ENCODE measurements at places on chromosomes 13 and 19.
A peak's percentile ranks its signal among the peaks of the same experiment; 100 is the strongest.

- no peak for DNase-seq
These were observed 1.5 kb downstream of the PLEKHF1 start for GRCh38 chr19:29666578-29667386.

GRCh38 chr13:35990196-35990595 is 141.0 kb downstream of the DCLK1 start:
- DNase-seq, result no peak

DNA sequence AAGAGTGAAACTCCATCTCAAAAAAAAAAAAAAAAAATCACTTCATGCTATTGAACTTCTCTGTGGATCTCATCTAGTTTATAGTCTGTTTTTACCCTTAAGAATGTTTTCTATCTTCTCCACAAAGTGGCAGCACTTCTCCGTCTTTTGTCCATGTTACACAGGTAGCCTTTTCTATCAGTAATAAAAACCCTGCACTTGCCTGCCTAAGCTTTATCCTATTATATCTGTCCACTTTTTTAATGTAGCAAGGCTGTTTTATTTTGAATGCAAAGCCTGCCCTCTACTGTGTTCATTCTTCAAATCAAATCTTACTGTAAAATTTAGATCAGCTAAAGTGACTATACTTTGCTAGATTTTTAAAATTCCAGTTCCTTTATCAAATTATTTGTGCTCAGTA is 124.0 kb downstream of the STOML3 start:
- DNase-seq, result no peak

DNA sequence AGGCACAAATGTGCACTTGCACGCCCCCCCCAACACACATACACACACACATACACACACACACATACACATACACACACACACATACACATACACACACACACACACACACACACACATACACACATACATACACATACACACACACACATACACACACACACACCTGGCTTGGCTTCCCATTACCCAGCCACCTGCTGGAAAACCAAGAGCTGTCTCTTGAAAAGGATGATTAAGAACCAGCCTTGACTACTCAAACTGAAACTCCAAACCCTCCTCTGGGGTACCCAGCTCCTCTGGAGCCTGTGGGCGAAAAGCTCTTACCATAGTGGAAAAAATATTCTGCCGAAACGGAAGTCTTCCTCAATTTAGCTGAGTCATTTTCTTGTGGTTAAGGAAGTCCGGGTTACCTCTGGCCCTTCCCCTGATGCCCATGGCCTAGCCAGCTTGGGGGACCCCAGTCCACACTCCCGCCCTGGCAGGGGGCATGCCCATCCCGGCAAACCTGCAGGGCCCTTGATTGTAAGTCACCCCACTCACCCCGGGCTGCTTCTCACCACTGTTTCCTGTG is 21.9 kb downstream of the CEBPA start:
- DNase-seq, result no peak

- no peak for DNase-seq
These were observed 2.7 kb downstream of the RGCC start for GRCh38 chr13:41460074-41460465.

- no peak for DNase-seq
These were observed 675 bp upstream of the PGPEP1 start for GRCh38 chr19:18339723-18340122.

DNA sequence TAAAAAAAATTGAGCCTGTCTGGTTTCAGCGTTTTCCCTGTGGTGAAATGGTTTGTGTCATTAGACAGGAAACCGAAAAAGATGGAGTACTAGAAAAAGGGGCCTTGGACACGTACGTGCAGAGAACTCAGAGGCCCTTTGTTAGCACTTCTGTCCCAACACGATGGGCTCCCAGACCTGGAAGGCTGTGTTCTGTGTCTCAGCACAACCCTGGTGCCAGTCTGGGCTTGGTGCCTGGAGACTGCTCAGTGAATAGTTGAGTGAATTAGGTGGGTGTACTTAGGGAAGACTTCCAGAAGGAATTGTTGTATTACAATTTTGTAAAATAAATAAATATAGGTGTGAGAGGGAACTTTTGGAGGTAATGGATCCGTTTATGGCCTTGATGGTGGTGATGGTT is 8.7 kb downstream of the ZNF71 start:
- no peak for DNase-seq

DNA sequence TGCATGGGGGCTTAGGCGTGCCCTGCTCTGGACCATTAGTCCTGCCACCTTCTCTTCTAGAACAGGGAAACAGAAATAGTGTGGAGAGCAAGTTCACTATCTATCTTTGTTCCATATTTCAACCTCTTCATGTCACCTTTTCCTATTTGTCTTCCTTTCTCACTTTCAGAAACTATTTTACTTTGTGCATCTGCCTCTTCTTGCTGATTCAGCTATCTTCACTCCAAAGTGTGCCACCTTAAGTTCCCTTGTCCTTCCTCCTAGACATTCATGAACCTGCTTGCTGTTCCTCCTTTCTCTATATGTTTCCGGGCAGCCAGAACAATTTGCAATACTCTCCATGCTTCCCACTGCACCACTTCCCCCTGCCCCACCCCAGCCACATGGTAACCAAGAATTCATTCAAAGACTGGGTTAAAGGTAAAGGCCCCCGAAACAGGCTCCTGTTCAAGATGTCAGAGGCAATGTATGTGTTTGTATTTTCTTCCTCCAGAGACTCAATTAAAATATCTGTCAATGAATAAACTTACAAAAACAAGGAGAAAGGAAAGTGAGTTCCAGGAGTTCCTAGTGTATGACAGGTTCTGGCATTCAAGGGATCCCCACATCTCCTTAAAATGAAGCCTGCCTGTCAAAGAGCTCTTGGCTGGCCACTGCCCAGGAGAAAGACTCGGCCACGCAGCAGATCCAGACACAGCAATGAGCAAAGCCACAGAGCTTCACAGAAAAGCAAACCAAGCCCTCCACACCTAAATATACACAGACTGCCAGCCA is 268.1 kb downstream of the DNAJC15 start:
- DNase-seq, result no peak

DNA sequence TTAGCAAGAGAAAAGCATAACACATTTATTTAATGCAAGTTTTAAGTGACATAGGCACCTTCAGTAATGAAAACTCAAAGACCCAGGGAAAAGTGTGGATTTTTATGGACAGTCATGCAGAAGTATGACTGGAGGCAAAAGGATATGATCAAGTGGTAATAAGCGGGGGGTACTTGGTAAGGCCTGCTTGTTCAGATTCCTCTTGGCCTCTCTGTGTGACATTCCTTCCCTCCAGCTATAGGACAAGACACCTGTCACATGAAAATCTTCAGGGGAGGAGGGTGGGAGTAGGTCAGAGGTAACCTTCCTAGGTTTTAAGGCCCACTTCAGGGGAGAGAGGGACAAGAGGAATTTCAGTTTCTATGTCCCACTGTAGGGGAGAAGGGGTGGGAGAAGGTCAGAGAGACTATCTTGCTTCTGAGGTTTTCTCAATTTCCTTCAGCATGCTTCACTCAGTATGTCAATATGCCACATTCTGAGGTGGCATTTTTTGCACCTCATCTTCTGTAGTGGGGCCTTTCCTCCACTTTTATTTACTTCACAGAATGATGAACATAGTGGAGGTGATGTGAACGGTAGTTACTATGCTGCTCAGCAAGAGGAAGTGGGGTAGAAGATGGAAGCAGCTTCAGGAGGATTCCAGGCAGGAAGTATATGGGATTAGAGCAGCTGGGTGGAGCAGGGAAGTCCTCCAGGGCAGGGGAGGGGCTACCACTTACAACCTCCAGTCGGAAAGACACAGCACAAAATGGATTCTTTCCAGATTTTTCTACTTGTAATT is 73.2 kb upstream of the RFC3 start:
- no peak for DNase-seq

DNA sequence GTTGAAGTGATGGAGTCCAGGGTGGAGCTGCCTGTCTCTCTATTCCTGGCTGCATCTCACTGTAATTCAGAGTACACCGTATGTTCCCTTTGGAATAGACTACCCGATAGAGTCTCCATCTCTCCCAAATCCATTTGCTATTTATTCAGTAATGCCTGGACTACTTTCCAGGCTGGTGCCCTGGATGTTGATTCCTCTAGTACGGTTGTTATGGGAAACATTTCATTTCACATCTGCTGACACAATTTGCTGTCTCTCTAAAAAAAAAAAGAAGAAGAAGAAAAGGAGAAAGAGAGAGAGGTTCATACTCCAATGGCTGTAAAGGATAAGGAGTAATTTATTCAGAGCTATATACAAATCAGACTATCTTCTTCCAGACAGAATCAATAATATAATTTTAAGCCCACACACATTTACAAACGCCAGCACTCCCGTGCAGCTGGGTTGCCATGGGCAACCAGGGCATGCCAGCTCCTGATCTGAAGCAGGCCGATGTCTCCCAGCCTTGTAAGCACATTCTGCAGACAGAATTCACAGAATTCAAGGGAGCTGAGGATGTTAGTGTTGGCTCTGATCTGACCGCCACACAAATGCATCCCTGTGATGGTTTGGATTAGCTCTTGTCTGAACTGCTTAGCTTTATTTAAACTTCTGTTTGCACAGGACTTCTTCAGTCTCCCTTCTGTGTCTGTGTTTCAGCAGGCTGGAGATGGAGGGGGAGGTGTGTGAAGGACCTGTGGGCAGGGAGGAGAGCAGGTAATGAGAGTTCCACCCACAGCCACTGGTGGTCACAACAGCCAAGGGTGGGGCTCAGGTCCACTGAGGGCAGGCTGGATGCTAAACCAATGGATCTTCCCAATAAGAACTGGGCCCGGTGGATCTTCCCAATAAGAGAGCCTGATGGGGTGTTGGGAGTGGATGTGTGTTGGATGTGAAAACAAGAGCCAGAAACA is 66.0 kb downstream of the TEX26 start:
- no peak for DNase-seq

DNA sequence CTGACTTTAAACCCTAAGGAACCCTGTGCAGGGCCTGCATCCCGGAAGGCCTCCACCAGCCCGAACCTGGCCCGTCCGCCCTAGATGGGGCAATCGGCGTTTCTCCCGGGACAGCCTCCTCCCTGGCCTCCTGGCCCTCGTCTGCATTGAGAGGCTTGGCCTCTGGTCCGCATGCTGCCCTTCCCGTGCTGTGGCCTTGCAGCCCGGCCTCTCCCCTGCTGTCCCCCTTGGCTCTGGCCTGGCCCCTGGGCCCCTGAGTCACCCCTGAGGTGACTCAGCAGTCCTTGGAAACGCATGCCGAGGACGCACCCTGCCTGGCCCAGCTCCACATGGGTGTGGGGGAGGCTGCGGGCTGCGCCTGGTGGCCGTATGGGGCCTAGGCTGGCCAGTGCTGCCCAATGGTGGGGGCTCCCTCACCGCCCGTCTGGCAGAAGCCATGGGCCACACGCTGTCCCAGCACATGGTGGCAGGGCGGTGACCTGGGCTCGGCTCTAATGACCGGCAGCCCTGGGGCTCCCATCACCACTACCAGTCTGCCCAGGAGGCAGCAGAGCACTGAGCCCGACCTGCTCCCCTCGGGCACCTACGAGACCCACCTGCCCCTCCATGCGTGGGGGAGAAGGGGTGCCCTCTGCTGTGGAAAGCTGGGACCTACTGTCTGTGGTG is 25.7 kb downstream of the SH3GL1 start:
- DNase-seq, result no peak

DNA sequence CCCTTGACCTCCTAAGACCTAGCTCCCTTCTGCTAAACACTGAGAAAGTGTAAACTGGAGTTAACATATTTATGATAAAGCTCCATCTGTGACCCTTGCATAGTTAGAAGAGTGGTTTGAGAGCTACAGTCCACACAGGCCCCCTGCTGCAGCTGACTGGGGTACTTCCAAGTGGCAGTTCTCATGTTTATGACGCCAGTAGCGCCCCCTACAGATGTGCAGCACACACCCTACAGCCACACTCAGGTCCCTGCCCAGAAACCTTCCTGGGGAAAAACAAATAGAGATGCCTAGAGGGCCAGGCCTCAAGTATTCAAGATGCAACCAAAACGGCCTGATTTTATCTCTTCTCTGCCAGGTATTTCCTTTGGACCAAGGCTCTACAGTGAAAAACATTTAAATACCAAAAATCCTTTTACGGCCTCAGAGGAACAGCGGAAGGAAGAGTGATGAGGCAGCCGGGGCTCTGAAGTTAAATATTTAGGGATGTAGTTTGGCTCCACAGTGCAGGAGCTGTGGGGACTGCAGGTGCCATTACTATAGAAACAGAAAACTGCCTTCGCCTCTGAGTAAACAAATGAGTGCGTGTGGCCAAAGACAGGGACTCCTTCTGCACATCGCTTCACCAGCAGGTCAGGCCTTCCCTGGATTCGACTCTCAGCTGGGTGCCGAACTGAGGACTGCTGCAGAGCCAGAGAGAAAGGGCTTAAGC is 553.1 kb downstream of the EFNB2 start:
- no peak for DNase-seq

- DNase-seq, result no peak
These were observed 13.4 kb downstream of the TECR start for GRCh38 chr19:14542711-14543328.

GRCh38 chr13:51645154-51645650 is 60.9 kb downstream of the WDFY2 start:
- DNase-seq, result peak; percentile 78

DNA sequence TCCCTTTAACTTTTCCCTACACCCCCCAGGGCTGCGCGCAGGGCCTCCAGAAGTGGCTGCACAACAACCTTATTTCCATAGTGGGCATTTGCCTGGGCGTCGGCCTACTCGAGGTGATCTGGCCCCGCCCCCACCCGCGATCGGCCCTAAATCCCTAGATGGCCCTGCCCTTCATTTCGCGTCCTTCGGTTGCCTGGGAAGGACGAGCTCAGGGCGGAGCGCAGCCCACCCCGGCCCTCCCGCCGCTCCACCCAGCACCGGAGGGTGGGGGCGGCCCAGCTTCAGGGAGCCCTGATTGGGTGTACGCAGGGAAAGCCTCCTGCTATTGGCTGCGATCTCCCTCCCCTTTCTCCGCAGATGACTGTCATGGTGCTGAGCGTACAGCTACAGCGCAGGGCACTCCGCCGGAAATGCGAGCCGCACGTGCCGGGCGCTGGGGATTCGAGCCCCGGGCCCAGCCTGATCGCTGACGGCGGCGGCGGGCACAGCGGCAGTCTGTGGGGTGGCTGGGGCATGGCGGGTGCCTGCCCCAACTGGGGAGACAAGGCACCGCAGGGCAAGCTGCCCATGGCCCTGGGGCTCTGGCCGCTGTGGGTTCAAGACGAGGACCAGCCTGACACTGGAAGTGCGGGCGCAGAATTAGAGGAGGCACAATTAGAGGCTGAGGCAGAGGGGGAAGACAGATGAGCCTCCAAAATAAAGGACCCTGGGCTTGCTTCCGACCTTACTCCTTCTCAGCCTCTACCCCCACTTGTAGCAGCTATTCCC is 4.3 kb downstream of the CD37 start:
- DNase-seq, result no peak

GRCh38 chr19:3982701-3983541 is 2.3 kb downstream of the EEF2 start:
- no peak for DNase-seq

GRCh38 chr19:47421844-47422395 is 2.6 kb upstream of the MEIS3 start:
- DNase-seq, result no peak

- no peak for DNase-seq
These were observed 96.1 kb downstream of the ZMYM2 start for GRCh38 chr13:20054586-20054985.

- DNase-seq, result no peak
These were observed 29.8 kb downstream of the WASF3 start for GRCh38 chr13:26587251-26587650.

GRCh38 chr19:42092350-42092749 is 16.4 kb downstream of the ZNF574 start:
- peak; percentile 51 for DNase-seq

Data from CD4-positive, alpha-beta T cell treated with Interleukin-10 for 1 hour (primary cell).